ENCODE measurements at places on chromosomes 7 and 10.

DNA sequence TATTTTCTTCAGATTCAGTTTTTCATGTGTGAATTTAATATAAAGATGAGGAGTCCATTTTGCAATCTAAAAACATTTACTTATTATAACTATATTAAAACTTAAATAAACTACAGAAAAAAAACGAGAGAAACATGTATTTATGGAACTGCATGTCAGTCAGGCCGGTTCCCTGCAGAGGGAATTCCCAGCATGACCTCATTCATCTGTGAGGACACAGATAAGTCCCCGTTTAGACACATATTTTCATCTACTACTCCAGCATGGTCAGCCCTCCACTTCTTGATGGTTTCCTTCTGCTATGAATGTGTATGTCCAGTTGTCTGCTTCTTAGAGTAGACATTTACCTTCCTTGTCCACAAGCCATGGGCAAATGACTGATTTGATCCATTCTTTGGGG lies 339.1 kb downstream of the SEMA3D start:
- DNase-seq = no peak

DNA sequence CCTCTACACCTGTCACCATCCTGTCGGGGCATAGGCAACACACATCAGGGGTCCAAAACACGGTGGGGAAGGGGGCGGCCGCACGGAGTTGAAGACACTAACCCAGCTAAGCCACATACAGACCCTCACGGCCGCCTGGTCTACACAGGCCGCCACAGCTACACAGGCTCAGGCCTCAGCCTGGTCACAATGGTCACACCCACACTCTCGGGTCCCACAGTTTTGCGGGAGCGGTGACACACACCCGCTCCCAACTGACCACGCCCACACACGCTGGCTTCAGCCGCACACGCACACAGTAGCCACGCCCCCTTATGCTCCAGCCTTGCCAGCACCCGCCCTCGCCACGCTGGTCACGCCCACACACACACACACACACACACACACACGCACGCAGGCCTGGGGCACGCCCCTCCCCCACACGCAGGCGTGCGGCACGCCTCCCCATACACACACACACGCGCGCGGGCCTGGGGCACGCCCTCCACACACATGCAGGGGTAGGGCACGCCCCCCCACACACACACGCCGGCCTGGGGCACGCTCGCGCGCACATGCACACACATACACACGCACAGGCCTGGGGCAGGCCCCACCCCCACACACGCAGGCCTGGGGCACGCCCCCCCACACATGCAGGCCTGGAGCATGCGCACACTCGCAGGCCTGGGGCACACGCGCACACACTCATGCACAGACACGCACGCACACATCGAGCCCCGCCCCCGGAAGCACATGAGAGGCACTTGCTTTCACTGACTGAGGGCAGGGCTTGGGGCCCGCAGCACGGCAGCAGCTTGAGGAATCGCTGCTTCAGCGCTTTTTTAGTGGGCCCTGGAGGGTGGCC lies 12.3 kb upstream of the OGA start:
- peak; percentile 96 for DNase-seq

- DNase-seq = peak; percentile 68
These were observed 105.5 kb downstream of the MYOF start for GRCh38 chr10:93376372-93377293.

- peak; percentile 82 for DNase-seq
These were observed 59.8 kb downstream of the COA1 start for GRCh38 chr7:43669286-43670081.

DNA sequence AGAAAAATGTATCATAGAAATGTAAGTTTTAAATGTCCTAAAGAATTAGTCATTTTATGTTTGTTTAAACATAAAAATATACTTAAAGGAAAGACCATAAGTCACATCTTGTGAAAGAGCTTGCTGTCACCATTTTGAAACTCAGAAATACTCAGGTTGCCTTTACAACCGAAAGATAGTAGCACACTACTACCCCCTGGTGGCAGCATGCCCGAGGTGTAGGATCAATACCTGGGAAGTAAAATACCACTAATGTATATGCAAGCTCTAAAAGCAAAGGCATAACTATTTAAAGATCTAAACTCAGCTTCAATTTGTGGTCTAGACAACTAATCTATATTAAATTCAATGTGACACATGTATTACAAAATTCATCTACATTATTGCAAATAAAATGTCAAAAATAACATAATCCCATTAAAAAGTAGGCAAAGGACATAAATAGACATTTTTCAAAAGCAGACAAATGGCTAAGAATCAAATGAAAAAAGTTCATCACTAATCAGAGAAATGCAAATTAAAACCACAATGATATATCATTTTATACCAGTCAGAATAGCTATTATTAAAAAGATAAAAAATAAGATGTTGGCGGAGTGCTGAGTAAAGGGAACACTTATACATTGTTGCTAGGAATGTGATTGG lies 47.7 kb upstream of the FGL2 start:
- peak; percentile 75 for DNase-seq

GRCh38 chr10:7890781-7891180 lies 72.5 kb downstream of the TAF3 start:
- DNase-seq = no peak

DNA sequence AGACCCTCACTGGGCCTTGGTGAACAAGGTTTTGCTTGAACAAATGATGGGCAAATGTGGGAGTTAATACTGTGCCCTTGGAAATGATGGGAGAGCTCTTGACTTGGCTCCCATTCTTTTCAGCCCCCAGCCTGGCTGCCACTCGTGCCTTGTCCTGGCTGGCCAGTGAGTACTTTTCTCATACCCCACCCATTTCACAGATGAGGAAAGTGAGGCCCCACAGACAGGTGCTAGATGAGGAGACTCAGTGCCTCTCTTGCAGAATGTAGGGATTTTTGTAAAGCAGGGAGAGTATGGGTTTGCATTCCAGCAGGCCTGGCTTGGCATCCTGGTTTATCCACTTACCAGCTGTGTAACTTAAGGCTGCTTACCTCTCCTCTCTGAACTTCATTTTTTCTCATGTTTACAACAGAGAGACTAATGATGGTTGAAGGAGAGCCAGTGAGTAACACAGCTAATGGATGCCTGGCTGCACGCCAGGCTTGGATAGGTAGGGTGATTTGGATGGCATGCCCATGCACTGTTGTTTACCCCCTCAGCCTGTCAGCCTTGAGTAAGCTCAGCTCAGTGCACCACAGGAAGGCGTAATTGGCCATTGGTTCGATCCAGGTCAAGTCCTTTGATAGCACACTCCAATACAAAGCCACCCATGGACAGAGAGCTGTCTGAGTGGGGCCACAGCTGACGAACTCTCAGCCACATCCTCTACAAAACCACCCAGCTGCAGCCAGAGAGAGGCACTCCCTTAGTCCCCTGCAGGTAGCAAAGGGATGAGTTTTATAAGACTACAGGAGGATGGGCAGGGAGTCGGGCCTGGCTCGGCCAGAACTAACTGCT lies 436.8 kb downstream of the RPS24 start:
- DNase-seq = no peak

DNA sequence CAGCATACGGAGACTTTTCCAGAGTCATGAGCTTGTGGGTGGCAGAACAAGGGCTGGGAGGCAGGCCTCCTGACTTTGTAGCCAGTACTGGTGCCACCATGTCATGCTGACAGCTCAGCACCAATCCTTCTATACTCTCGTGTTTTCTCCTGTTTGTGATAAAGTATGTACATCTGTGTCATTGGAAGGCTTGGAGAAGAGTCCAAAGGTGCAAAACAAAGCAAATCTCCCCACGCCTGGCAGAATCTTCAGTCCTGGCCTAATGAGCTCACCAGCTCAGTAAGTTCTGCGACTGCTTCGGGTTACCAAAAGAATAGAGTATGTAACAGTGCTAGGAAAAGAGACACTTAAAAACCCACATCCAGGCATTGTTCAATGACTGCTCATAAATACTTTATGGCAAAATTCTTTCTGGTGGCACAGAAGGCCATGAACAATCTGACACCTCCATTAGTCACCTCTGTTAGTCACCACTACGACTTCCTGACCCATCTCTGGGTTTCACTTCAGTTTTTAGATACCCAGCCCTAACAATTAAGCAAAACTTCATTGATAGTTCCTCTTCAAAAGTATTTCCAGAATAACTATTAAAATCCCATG lies 24.5 kb downstream of the STEAP1 start:
- DNase-seq = no peak

DNA sequence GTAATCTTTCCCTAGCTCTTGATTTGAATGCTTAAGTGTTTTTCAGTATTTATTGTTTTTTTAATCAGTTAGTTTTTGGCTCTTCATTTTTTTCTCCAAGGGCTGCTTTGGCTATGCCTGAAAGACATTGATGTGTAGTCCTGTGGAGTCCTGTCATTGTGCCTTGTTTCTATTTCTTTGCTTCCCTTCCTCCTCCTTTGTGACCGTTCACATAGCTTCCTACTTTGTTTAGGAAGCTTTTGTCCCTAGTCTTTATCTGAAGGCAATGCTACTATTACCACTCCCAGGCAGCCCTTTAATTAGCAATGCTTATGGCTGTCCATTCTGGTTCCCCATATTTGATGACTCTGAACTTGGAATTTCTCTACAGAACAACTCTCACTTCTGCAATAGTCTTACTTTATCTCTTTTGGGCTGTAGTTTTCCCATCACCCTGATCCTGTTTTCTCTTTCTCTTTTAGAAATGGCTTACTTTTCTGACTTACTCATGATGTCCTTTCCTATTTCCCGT lies 39.9 kb downstream of the ADCYAP1R1 start:
- no peak for DNase-seq

GRCh38 chr7:6618621-6619020 lies 3.2 kb downstream of the ZNF853 start:
- DNase-seq = no peak

DNA sequence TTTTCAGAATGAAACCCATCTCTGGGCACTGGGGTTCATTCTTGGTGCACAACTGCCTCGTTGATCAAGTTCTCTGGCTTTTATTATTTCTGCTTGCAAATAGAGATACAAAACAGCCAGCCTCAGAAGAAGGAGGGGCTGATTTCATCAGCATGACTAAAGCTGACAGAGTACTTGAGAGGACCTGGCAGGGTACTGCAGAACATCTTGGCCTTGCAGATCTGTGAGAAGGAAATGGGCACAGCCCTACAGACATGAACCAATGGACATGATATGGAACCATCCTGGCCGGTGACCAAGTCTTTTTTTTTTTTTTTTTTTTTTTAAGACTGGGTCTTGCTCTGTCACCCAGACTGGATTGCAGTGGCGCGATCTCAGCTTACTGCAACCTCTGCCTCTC lies 240.6 kb downstream of the VTI1A start:
- no peak for DNase-seq

DNA sequence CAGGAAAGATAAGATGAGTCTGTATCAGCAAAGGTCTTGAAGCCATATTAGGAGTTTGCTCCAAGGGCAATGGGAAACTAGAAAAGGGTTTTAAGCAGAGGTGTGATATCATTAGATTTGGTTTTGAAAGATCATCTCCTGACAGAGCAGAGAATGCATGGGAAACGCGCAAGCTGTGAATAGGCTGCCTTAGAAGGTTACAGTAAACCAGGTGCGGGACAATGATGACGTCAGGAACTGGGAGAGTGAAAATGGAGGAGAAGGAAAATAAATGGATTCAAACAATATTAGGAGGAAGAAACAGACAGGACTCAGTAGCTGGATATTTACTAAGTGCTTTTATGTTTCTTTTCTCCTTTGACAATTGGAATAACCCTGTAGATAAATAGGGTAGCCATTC lies 50.6 kb downstream of the CACNB2 start:
- no peak for DNase-seq

DNA sequence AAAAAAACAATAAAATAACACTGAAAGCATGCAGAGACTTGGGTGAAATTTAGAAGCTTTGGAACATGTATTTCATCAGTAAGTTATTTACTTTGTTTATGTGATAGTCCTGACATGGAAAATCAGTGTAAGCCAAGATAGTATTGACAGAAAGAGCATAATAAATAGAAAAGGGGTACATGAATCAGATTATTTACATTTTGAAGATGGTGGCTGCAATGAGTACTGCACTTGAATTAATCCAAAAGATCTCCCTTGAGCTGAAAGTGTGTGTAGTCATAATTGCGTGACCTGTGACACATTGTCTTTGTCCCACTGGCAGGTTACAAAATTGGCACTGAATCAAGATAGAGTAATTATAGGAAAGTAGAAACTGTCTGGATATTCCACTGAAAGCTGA lies 562.9 kb downstream of the GFRA1 start:
- no peak for DNase-seq

- DNase-seq = no peak
These were observed 63.6 kb downstream of the CUBN start for GRCh38 chr10:17066000-17066399.

- DNase-seq = no peak
These were observed 202.3 kb downstream of the GRID1 start for GRCh38 chr10:86164174-86164774.

DNA sequence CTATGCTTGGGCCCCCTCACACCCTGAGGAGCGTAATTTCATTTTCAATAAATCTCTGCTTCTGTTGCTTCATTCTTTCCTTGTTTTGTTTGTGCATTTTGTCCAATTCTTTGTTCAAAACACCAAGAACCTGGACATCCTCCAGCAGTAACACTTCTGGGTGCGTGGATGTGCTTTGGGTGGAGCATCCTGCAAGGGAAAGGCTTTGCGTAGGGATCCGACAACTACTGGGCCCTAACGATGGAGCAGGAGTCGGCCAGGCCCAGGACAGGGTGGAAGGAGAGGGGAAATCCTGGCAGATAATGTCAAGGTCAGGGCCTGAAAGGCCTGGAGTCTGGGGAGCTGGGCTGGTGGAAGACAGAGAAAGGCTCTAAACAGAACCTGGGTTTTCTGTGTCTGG lies 231.8 kb downstream of the ADAM12 start:
- DNase-seq = no peak

- DNase-seq = no peak
These were observed 48.6 kb downstream of the HIP1 start for GRCh38 chr7:75690121-75690523.

DNA sequence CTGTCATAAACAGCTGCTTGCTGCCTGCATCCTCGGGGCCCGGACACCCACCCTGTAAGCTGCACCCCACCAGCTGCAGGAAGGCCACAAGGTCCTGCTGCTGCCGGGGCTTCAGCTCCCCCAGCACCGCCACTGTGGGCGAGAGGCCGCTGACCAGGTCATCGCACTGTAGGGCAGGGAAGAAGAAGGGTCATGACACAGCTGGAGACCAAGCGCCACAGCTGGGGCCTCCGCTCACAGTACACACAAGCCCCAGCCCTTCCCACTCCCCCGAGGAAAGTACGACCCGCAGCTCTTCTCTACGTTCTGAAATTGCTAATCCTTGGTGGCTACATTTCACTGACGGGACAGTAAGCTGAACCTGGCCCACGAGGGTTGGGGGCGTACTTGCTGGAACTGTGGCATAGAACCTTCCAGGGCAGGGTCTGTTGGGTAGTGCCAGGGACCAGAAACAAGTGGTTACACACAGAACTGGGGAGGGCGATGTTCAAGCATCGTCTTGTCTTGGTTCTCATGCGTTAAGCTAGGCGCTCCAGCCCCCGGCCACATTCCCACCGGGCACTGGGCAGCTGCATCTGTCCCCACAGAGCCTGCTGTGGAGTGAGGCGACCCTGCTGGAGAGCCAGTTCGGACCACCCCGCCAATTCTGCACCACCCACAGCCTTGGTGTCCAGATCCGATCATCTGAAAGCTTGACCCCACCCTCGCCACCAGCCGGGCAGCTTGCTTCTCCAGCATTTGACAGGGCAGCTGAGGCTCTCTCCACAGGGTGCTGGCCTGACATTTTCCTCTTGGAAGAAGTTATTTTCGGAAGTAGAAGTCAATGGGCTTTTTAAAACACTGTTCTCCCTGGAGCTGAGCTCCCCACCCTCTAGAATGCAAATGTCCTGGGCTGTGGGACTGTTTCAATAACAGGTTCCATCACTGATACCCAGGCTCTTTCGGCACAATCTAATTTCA lies 50.8 kb downstream of the GSDME start:
- DNase-seq = no peak

Measured in central memory CD4-positive, alpha-beta T cell (primary cell).